ENCODE measurements at places on chromosomes 12 and 14.

DNA sequence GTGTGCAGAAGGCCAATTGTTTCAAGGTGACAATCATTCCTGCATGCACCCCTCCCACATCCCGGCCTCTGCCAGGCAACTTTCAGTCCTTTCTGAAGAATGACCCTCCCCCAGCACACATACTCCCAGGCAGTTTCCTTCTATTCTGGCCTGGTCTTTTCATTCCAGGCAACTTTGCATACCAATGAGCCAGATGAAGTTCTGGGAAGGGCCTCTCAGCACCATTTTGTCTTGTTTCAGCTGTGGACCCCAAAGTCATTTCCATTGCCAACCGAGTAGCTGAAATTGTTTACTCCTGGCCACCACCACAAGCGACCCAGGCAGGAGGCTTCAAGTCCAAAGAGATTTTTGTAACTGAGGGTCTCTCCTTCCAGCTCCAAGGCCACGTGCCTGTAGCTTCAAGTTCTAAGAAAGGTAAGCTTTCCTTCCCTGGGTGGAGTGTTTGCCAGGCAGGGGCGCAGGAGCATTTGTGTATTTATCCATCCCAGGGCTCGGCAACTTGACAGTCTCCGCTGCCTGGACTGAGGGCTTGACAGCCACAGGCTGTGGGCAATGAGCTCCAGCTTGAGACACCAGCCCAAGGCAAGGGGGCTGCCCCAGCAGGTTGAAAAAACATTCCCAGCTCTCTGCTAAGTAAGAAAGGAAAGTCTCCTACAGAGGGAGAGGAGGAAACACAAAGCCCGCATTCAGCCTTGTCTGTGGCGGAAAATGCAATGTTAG is 16.4 kb downstream of the BCL2L14 start:
- DNase-seq, result no peak

DNA sequence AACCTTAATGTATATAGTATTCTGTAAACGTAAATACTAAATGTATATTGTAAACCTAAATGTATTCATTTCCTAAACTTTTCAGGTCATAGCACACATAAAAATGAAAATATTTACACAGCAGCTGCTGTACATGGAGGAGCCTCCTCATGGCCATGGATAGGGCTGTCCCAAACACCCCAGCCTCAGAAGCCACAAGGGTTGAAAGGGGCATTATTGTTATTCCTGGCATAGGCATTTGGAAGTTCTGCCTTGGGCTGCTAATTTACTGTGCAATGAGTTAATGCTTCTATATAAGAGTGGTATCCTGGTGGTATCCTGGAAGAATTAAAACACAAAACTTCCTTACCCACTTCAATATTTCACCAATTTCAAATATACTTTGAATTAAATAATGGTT is 159.4 kb downstream of the SLC5A8 start:
- no peak for DNase-seq

DNA sequence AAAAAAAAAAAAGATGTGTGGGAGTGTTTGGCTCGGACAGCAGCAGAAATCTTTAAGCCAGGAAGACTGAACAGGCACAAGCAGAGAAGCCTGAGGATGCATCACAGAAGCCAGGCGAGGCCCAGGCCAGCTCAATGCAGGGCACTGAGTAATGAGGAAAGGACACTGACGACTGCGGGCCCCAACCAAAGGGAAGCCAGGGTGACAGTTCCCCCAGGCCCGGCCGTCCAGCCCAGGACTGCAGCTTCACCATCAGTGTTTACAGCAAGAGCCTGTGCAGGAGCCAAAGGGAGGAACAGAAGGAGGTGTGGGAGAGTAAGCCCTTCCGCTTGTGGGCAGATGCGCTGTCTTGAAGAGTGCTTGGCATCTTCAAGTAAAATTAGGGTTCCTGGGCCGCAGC is 205.3 kb upstream of the SFSWAP start:
- DNase-seq, result no peak

- no peak for DNase-seq
Observed at GRCh38 chr12:62907561-62907960, 27.4 kb downstream of the PPM1H start.

DNA sequence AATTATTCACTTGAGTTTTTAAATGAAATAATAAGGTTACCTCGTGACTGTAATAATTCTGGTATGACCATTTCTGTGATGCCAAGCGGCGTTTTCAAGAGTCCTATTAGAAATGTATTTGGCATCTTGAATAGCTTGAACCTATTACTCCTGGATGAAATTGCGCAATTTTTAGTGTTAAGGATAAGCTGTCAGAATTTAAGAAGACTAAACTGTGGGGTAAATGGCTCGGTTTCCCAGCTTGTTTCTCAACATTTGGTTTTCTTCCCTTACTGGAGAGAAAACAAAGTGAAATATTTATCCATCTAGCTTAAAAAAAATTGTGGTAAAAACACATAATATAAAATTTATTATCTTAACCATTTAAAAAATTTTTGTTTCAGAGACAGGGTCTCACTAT is 26.8 kb downstream of the PCNX1 start:
- no peak for DNase-seq

DNA sequence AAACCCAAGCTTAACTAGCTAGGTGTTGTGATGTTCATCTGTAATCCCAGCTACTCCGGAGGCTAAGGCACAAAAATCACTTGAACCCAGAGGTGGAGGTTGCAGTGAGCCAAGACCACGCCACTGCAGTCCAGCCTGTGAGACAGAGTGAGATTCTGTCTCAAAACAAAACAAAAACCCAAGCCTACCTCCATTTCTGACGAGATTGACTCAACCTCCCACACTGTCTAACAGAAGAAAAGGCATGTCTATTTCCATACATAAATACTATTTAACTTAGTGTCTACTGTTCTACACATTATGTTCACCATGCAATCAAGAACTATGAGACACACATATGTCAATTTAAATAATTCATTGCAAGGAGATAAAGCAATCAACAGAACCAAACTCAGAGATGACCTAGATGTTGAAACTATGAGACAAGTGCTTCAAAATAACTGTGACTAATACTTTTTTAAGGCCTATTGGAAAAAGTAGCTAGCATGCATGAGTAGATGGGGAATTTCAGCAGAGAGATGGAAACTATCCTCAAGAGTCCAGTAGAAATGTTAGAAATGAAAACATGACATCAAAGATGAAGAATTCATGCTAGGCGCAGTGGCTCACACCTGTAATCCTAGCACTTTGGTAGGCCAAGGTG is 75.9 kb upstream of the DHRS4 start:
- no peak for DNase-seq

Data from stimulated activated CD8-positive, alpha-beta memory T cell treated with anti-CD3 and anti-CD28 coated beads, Interleukin-4, amount 100 ng/mL, for 4 hours (primary cell).